T-helper 9 cell (primary cell): ENCODE measurements at places on chromosomes 7 and 10.

DNA sequence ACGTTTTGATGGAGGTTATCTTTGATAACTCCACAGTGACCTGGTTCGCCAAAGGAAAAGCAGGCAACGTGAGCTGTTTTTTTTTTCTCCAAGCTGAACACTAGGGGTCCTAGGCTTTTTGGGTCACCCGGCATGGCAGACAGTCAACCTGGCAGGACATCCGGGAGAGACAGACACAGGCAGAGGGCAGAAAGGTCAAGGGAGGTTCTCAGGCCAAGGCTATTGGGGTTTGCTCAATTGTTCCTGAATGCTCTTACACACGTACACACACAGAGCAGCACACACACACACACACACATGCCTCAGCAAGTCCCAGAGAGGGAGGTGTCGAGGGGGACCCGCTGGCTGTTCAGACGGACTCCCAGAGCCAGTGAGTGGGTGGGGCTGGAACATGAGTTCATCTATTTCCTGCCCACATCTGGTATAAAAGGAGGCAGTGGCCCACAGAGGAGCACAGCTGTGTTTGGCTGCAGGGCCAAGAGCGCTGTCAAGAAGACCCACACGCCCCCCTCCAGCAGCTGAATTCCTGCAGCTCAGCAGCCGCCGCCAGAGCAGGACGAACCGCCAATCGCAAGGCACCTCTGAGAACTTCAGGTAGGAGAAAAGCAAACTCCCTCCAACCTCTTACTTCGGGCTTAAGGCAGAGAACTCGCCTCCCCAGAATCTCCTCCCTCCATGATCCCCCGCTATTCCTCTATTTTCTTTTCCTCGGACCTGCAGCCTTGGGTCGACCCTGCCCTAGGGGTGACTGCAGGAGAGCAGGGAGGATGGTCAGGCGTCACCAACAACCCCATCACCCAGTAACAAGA, at the start of gene SERPINE1:
TSS of gene SERPINE1 (plus strand) at position 454 of the 809 bp plus-strand sequence. CDS start 1,290 bp downstream, outside the sequence.
- peak; percentile 11 for DNase-seq

GRCh38 chr7:32015133-32015532, 55.1 kb downstream of the PDE1C start:
- DNase-seq: no peak

GRCh38 chr7:133836666-133837065, 290.5 kb upstream of the LRGUK start:
- no peak for DNase-seq

DNA sequence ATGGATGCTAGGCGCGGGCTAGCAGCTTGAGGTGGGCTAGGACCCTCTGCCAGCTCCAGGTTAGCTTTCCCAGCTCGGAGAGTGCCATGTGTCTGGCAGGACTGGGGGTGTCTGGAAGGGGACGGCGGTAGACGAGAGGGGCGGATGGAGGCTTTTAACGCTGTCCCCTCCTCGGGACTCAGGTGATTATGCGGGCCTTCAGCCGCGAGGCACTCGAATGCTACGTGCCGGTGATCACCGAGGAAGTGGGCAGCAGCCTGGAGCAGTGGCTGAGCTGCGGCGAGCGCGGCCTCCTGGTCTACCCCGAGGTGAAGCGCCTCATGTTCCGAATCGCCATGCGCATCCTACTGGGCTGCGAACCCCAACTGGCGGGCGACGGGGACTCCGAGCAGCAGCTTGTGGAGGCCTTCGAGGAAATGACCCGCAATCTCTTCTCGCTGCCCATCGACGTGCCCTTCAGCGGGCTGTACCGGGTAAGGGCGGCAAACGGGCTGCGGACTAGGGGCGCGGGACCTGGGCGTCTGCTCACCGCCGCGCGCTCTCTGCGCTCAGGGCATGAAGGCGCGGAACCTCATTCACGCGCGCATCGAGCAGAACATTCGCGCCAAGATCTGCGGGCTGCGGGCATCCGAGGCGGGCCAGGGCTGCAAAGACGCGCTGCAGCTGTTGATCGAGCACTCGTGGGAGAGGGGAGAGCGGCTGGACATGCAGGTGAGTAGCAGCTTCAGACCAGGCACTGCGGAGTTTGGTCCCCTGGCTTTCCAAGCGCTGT, 1.1 kb downstream of the CYP26A1 start:
- no peak for DNase-seq

- no peak for DNase-seq
These were observed 10.0 kb downstream of the DNAJC1 start for GRCh38 chr10:21993360-21994001.

DNA sequence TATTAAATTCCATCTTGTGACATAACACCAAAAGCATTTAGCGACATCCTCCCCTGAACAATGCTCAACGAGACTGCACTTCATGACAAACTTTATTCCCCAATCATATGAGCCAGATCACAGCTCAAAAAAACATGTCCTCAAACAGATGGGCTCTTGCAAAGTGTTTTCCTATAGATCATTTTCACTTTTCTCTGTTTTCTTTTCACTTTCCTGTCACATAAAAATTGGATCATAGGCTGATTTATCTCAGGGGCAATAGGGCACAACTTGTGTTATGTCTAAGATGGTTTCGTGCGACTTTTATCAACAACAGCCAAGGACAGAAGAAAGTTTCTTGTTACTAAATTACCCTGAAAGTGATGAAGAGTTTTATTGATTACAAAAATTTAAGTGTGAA, 206.1 kb downstream of the WDR11 start:
- no peak for DNase-seq

DNA sequence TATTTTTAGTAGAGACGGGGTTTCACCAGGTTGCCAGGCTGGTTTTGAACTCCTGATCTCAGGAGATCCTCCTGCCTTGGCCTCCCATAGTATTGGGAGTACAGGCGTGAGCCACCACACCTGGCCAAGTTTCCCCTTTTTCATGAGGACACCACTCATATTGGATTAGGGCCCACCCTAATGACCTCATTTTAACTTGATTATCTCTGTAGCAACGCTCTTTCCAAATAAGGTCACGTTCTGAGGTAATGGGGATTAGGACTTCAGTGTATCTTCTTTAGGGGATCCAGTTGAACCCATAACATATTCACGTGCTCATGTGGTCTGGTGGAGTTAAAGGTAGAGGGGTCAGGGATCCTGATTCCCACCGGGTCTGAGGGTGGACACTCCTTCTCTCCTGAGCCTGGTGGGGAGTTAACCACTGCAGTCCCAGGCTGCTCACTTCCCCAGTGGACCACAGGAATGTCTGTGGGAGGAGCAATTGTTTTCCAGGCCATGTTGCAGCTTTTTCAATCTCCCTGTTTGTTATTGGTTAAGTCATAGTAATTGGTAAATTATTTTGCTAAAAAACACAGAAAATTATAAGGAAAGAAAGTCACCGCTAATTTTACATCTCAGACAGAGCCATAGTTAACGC, 130.5 kb downstream of the GRK5 start:
- no peak for DNase-seq

GRCh38 chr10:76299501-76299900, 868.1 kb downstream of the LRMDA start:
- no peak for DNase-seq

- no peak for DNase-seq
These were observed 114.1 kb downstream of the EMX2 start for GRCh38 chr10:117656385-117657367.

GRCh38 chr10:73509695-73510094, 13.9 kb upstream of the PPP3CB start:
- no peak for DNase-seq

GRCh38 chr10:63083904-63084689, 49.0 kb upstream of the NRBF2 start:
- DNase-seq: peak; percentile 16

DNA sequence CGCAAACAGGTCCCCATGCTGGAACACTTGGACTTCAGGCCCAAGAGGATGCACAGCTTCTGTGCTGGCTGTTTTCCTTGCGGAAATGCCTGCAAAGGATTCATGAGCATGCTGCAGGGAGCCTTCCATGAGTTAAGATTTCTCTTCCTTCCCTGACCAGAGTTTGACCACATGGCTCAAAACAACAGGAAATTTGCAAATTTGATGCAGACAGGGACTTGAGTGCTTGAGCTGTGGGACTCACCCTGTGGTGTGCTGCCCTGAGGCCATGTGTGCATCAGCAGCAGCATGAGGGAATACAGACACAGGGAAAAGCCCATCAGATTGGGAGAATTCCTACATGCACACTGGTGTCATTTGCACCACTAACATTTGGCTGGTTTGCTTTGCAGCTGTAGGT, 195.4 kb downstream of the CDC14C start:
- DNase-seq: no peak

- DNase-seq: no peak
These were observed 130.2 kb downstream of the SAMD9 start for GRCh38 chr7:92987538-92987937.

GRCh38 chr10:102870221-102870620, 951 bp downstream of the AS3MT start:
- DNase-seq: no peak

DNA sequence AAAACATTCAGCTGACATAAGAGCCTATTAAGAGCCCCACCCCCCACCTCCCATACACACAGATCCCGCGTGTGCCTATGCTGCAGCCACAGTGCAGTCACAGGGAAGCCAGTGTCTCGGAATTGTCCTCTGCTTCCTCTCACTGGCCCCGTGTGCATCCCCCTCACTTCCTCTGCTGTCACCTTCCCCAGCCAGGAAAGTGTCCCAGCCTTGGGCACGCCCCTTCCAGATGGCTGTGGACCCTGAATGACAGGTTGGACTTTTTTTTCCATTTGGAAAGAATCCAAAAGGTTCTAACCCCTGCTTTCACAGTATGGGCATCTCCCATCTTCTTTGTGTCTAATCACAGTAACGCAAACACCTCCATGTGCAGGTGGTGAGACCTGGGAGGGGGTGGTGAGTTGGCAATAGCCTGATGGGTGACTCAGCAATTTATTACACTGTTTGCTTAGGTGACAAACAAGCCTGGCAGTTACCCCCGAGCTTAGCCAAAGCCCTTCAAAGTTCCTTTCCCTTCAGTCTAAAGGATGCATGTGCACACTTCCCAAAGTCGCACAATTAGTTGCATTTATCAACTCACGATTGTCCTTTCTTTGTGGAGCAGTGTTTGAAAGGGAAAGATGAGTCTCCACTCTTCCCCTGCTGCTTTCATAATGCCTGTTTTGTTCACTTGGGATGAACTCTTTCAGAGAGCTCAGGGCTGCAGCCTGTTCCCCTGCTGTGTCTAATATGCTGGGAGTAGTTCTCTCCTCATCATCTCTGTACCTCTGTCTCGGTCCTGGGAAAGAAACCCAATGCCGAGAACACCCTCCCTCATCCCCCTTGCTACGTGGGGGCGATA, 67.5 kb upstream of the EFCAB10 start:
- no peak for DNase-seq

DNA sequence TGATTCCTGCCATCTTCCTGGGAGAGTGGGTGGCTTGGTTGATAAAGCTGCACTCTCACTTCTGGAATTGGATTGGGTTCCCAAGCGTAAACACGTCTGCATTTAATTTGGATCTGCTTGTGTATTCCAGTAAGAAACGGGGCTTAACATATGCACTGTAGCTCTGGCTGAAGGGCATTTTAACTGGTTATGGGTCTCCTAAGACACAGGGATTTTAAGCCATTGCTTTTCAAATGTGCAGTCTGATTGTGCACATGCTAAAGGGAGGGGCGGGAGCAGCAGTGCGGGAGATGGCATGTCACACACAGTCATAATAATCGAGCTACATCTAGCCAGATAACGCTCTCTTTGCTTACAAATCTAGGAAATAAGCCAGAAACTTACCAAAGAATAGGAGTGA, 247.3 kb upstream of the LYZL1 start:
- DNase-seq: no peak

GRCh38 chr7:99422186-99422585, 13.4 kb downstream of the BUD31 start:
- DNase-seq: no peak

GRCh38 chr7:151736403-151736909, 140.5 kb downstream of the PRKAG2 start:
- DNase-seq: no peak

- no peak for DNase-seq
These were observed 82.8 kb downstream of the GLI3 start for GRCh38 chr7:42154173-42154572.

DNA sequence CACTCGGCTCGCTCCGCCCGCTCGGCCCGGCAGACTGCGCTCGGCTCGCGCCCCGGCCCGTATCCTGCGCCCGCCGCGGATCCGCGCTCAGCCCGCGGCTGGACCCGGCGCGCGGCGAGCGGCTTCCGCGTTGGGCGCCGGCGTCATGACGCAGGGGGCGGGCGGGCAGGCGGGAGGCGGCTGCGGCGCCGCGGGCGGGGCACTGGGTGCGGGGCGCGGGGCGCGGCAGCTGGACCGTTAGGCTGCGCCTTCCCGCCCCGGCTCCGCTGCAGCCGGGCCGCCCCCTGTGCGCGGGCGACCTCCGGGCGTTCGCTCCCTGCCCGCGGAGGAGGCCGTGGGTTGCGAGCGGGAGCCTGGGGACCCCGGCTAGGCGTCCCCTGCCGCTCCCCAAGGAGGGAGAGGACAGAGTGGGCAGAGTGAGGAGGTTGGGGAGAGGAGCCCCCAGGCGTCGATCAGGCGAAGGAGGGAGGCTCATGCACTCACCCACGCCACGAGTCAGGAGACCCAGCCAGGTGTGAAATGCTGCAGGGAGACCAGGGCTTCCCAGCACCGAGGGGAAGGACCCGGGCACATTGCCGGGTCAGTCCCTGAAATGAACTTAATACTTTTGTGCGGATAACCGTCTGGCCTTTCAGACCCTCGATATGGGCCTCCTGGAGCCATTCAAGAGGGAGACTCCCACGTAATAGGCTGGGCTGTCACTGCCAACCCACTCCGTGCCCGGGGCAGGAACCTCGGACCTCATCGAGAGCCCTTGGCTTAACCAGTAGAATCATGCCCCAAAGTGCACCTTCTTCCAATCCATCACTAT, at the start of gene PIP4K2A:
TSS of gene PIP4K2A (minus strand) at position 100 of the 811 bp plus-strand sequence. CDS start 252 bp downstream, outside the sequence.
- DNase-seq: peak; percentile 71

GRCh38 chr10:87651801-87652200, 7.9 kb upstream of the PAPSS2 start:
- no peak for DNase-seq

DNA sequence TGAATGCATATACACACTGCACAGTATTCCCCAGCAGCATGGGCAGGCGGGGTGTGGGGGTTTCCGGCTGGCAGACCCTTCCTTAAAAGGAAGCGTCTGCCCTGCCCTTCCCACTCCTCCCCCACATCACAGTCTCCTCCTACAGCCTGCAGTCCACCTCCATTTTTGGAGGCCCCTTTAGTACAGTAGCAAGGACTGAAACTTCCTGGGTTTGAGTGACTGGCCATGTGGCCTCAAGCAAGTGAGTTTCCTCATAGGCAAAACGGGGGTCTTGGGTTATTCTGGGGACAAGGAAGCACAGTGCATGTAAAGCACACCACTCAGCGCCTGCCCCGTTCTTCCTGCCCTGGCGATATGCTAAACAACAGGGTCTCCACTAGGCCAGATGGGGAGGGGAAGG, 62.1 kb upstream of the COL13A1 start:
- DNase-seq: no peak
